ENCODE measurements at places on chromosomes 11 and 22.
A peak's percentile ranks its signal among the peaks of the same experiment; 100 is the strongest.

DNA sequence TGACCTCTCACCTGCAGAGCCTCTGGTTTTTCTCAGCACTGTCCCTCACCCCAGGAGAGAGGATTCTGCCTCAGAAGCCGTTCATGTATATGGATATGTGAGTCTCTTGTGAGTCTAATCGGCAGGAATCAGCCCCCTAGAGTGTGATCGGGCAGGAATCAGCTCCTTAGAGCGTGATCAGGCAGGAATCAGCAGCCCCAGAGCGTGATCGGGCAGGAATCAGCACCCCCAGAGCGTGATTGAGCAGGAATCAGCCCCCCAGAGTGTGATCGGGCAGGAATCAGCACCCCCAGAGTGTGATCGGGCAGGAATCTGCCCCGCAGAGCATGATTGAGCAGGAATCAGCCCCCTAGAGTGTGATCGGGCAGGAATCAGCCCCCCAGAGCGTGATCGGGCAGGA is 80.0 kb upstream of the EIF3D start:
- DNase-seq: peak; percentile 39

DNA sequence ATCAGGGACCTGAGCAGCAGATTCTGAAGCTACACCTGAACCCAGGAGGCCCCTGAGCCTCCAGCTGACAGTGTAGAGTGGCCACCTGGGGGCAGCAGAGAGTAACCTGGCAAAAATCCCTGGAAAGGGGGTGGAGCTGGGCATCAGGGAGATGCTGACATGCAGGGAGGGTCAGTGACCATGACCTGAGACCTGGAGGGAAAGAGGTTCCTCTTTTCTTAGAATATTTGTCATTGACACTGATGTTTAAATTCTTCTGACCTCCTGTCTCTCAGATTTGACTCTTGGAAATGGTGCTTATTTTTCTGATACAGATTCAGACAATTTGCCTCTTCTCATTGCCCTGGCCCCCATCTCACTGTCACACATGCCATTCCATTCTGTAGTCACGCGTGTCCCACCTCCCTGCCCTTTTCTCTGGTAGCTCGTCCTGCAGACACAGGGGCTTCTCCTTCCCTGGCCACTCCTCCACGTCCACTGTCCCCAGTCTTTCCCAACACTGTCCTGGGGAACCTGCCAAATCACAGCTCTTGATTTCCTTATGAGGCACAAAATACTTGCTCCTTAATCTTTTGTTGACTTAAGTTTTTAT is 117.2 kb upstream of the IGLL5 start:
- DNase-seq: peak; percentile 78

- peak; percentile 96 for DNase-seq
These were observed at the start of gene THOC5 for GRCh38 chr22:29553351-29554224. THOC5 (minus strand) TSS chr22:29553757; CDS start chr22:29549147, 4,610 bp downstream.

DNA sequence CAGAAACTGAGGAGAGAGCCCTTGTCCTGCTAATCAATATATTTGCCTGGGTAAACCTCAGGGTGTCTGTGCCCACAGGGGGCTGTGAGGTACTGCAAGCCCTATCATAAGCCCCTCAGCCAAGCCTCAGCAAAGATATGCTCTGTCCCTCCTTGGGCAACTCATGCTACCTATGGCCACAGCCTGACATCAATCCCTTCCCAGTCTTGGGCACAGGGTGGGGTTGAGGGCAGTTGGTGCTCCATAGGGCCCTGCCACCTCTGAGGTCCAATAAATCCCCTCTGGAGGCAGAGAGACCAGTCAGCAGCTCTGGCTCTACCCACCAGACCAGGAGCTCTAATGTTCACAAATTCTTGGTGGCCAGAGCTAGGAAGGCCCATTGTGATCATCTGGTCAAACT is 23.8 kb downstream of the TPBGL start:
- DNase-seq: no peak

- no peak for DNase-seq
These were observed 116.0 kb upstream of the ANO1 start for GRCh38 chr11:69962152-69962551.

- DNase-seq: no peak
These were observed 20.1 kb downstream of the DGCR6L start for GRCh38 chr22:20299746-20300136.

DNA sequence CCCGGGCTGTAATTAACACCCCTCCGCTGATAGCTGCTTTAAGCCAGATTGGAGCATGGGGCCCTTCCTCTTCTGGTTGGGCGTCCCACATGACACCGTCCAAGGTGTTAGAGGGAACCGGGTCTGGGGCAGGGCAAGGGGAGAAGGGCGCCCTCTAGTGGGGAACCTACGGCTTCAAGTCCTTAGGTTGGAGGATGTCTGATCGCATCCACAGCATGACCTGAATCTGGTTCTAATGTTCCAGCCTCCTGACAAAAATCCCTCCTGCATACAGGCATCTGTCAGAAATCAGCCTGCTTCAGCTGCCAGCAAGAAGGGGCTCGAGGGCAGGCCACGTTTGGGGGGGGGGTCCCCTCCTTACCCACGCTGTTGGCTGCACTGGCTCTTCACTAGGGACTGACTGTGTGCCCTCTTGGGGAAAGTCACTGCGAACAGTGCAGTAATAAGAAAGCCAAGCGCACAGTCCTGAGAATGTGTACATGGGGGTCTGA is 94.2 kb upstream of the TBCEL start:
- DNase-seq: peak; percentile 91

DNA sequence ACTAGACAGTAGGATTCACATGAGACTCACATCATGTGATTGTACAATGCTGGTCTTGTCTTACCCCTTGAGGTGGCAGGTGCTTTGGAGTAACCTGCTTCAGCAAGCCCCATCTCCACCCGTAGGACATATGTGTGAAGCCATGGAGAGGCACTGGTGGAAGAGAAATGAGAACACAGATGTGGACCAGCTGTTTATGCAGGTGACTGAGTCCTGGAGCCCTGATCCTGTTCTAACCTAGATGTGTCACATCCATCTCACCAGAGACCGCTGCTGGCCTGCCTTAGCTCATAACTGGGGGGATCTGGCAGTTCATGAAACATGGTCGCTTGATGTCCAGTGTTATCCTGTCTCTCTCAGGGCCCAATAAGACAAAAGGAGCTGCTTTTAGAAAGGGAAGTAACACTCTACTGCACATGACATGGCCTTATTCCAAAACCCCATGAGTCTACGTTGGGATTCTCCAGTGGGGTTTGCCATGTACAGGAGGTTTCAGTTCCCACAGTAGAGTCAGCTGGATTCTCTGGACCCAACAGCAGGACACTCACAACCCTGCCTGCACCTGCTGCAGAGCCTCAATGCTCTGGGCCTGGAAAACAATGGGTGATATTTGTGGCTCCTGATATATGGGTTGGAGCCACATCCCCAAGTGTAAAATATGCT is 62.0 kb downstream of the GGTLC2 start:
- DNase-seq: peak; percentile 11

DNA sequence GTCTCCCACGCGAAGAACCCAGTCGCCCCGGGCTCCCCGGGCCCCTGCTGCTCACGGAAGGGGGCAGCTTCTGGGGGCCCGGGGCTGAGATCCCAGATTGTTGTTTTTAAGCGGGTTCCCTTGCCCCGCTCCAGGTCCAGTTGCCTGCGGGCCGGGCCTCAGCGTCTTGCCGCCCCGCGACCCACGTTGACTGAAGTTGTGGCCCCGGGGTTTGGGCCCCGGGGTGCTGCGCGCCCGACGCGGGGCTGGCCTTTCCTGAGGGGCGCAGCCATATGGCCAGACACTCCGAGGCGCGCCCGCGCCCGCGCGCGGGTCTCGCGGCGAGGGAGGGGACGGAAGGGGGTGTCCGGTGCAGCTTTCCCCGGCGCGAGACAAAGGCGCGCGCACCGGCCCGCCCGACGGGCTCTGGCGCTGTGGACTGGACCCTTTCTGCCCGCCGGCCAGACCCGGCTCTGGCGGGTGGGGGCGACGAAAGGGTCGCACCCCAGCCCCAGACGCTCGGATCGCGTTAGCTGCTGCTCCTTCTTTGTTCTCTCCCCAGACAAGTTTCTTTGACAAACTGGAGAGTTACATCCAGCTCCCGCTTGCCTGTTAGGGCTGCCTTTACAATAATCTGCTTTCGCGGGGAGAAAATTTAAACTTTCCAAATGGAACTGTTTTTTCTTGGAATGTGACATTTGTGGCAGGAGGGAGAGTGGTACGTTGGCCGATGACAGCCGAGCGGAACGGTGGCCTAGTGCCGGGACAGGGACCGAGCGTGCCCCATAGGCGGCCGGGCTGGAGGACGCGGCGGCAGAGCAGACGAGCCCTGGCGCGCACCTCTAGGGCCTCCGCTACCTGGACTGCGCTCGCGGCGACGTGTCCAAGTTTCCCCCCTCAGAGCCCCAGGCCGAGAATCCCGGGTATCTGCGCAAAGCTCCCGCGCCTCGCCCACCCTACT is 716 bp downstream of the AMOTL1 start:
- DNase-seq: peak; percentile 39

DNA sequence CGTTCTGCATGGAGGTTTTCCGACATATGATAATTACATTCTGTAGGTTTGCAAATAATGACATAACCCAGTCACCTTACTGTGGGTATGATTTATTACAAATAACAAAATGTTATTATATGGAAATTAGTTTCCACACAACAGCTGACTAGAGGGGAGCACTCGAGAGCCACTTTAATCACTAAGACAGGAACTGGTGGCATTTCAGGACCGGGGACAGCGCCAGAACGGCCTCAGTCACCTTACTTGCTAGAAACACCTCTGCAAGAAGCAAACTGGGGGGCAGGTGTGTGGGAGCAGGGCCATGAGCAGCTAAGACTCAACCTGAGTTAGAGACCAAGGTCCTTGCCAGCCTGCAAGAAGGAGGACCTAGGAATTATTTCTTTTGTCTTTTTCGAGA is 199.9 kb downstream of the DSCAML1 start:
- DNase-seq: peak; percentile 78

DNA sequence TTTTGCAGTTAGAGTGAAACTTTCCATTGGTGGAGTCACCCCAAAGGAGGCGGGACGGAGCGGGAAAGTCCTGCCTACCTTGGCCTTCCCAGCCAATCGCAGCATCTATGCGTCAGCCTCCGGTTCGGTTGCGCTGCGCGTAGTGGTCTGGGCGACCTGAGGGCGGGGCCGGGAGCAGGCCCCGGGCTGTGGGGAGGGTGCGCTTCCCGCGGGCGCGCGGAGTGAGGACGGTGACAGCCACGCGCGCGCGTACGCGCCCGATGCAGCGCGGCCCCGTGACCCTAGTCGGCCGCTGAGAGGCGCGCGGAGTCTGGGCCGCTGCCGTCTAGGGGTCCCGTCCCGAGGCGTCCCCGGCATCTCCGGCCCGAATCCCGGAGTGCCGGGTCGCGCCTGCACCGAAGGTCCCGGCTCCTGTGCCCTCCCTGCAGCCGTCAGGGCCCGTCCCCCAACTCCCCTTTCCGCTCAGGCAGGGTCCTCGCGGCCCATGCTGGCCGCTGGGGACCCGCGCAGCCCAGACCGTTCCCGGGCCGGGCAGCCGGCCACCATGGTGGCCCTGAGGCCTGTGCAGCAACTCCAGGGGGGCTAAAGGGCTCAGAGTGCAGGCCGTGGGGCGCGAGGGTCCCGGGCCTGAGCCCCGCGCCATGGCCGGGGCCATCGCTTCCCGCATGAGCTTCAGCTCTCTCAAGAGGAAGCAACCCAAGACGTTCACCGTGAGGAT is at the start of gene NF2:
Gene NF2, plus strand, starts transcription at position 276 of the 718 bp plus-strand sequence. Its CDS starts 366 bp downstream, at position 642.
- peak; percentile 99 for DNase-seq

- peak; percentile 24 for DNase-seq
These were observed 24.2 kb upstream of the MUC5B start for GRCh38 chr11:1198561-1199240.

DNA sequence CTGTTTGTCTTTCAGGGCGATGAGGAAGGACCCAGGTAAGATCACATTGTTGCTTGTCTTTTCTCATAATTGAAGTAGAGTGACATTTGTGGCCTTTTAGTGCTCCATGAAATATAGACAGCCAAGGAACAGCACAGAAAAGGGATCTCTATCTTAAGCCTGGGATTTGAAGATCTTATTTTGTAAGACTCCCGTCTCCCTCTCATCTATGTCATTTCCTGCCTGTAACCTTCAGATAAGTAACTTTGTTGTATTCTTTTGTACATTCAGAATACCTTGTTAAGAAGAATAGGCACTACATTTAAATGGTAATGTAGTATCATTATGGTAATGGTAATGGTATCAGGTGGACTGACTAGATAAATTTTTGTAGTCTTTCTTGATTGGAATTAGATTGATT is 72.8 kb downstream of the TRIM44 start:
- DNase-seq: no peak

- DNase-seq: no peak
These were observed 89.5 kb downstream of the TBC1D22A start for GRCh38 chr22:46851941-46852340.

All from H9 (cell line).